ENCODE measurements at places on chromosomes 6 and 20.

- DNase-seq: no peak
These were observed 124.4 kb upstream of the KCNK16 start for GRCh38 chr6:39446909-39447308.

DNA sequence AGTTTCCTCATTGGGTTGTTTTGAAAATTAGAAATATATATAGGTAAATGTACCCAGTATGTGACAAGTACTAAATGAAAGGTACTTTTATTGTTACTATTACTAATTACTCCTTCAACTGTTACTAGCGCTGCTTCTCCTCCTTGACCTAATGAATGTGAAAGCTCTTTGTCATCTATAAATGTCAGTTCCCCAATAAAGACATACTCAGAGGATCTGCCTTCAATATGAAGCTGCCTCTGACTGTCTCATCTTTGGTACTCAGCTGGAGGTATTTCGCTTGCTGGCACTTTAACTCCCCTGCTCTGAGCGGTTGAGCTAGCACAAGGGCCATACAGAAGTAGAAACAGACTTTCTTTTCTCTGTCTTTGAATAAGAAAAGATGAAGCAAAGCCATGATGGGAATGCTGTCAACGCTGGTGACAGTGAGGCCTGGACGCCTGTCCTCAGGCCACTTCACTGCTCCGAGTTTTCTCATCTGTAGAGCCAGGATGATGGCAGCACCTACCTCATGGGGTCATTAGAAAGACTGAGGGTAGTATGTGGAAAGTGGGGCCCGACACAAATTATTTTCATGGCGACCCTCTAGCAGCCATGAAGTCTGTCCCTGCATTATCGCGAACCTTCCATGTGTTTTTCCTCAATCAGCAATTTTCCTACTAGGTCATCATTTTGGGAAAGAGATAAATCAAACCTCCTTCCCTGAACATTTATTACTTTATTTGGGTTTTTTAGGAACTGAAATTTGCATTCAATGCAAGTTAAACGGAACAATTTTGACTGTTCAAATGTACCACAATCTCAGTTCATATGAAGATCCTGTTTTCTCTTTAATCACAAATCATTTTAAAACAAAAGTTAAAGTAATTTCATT lies 55.9 kb upstream of the SNX9 start:
- peak; percentile 70 for DNase-seq

DNA sequence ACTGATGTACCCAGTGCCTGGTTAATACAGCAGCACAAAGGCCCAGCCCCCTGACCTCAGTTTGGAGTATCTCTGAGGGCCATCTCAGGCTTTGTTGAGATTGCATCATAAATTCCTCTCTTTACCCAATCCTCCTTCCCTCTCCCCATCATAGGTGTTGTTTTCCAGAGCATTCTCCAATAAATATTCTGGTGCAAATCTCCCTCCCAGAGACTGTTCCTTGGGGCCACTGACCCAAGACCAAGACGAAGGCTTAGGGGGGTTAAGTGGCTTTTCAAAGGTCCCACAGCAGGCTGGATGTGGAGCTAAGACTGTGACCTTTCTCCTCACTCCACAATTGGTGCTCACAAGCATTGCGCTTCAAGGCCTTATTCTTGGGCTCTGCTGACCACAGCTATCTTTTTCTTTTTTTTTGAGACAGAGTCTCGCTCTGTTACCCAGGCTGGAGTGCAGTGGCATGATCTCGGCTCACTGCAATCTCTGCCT lies 72.4 kb upstream of the ZMYND8 start:
- no peak for DNase-seq

DNA sequence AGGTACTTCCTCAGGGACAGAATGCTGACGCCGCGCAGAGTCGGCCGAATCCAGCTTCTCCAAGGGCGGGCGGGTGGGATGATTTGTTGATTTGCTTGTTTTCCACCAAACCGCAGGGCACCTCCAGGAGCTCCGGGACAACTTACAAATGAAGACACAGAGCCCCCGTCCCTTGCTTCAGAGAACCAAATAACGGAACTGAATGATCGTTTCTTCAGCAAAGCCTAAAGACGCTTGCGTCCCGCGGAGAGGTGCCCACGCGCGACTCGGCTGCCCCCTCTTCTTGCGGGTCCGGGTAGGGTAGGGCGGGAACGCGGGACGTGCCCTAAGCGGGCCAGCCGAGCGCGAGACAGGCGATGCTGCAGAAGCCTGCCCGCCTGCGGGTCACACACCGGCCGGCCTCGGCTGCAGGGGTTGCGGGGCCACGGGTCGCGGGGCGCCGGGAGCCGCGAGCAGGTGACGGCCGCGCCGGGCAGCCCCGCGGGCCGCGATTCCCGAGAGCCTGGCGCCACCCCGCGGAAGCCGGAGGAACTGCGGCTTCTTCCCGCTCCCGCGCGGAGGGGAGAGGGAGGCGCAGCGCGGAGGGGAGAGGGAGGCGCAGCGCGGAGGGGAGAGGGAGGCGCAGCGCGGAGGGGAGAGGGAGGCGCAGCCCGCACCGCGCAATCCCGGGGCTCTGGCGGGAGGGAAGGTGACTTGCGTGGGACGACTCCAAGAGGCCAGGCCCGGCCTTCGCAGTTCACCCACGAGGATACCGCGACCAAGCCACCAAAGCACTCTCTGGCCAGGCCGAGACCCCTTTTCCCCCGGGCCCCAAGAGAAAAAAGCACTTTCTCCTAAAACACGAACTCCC lies 7.7 kb upstream of the FOXF2 start:
- DNase-seq: peak; percentile 18

DNA sequence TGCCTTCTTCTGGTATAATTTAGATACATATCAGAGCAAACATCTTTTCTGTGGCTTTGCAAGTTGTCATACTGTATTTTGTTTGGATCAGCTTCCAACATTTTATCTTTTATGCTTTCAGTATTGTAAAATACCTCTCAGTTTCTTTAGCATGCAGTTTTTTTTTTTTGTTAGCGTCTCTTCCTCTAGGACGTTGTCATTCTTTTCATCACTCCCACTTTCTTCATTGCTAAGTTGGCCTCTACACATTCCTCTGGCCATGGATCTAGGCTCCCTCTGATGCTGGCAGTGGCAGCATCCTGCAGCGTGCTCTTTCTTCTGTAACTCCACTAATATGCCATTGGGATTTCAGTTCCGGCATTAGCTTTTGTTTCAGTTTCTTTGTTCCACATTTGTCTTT lies 21.7 kb downstream of the RPRD1B start:
- DNase-seq: no peak

GRCh38 chr20:30500829-30501440 lies 756.5 kb upstream of the DEFB115 start:
- no peak for DNase-seq

DNA sequence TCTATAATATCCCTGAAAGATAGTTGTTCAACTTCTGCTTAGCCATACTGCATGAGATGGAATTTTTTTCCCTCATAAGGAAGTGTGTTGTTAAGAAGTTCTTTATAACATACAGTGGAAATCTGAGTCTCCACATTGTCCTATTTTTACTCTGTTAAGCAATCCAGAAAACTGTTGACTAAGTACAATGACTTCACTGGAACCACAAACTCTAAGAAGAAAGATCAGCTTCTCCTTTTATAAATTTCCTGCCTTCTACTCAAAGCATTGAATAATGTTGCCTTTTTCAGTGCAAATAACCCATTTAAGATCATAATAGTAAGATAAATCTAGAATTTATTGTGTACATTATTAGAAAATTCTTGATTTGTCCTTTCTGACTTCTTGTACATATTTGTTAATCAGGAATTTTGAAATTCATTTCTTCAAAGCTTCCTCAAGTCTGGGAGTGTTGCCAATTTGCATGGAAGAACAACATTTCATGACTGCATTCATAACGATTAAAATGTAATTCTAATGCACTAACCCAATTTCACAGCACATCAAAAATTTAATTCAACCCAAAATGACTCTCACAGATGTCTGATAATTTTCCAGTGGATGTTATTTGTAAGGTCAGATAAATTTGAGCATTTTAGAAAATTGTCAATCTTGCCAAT lies 45.6 kb upstream of the ANKEF1 start:
- DNase-seq: peak; percentile 91

DNA sequence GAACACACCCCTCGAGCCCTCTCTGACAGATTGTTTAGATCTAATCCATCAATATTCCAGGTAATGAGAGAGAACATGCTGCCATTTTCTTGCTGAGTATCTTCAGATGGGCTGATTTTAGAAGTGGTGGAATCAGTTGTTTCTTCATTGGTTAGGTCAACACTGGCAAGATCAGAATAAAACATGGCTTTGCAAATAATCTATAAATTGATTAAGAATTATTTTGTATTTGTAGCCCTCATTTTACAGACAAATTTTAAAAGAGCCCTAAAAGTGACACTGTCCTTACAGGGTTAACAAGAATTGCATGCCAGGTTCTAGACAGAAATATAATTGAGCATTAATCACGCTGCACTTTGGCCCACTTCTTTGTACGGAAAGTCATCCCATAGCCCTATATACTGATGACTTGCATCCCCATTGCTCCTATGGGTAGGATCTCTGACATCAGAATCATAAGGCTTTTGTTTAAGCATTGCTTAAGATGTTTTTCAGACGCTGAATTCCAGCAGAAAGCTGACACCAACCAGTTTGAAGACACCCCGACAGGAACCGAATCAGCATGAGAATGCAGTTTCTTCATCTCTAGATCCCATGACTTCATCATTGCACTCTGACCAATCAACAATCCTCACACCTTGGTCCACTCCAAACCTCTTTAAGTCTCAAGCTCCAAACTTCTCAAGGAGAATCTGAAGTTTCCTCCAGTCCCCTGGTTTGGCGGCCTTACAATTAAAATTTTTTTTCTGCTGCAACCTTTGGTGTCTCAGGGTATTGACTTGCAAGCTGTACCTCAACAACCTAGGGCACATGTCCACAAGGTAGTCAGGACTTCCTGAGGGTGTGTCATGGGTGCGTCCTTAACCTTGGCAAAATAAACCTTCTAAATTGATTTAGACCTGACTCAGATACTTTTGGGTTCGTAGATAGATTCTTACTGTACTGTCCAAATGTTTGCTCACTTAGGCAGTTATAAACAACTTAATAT lies 7.8 kb downstream of the TDP2 start:
- peak; percentile 98 for DNase-seq

- DNase-seq: no peak
These were observed 73.1 kb downstream of the NDUFAF5 start for GRCh38 chr20:13857961-13858360.

- DNase-seq: peak; percentile 76
These were observed 1.9 kb downstream of the FAM135A start for GRCh38 chr6:70415247-70415646.

DNA sequence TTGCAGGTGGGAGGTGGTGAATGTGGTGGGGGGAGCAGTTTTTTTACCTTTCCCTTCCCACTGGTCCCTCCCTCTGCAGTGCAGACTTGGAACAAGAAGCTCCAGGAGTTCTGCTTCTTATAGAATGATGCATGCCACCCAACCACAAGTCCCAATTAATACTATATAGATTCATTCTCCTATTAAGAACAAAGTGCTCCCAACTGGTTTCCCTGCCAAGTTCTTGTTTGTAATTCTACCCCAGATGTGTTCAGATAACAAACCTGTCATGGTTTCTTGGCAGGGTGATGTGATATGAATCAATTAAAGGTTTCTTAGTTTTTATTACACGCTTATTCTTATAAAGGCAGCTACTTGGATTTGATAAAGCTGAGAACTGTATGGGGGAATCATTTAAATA lies 23.9 kb downstream of the HDDC2 start:
- DNase-seq: no peak

DNA sequence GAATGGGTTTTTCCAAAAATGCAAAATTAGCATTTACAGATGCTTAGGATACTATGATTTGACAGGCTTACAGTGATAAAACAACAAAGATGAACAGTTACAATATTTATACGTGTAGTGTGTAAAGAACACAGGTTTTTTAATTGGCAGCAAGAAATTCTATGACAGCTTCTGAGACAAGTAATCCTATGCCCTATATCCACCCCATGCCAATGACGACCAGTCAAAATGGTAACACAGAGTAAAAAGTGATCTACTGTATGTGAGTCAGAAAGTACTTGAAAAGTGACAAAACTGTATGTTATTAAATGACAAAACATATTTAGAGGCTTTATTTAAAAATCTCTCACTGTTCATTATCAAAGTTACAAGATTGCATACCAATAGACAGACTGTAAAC lies 99.5 kb downstream of the PRDM1 start:
- no peak for DNase-seq

- DNase-seq: no peak
These were observed 29.1 kb downstream of the TOX2 start for GRCh38 chr20:43943725-43944124.
